ENCODE measurements at places on chromosomes 5 and 9.

DNA sequence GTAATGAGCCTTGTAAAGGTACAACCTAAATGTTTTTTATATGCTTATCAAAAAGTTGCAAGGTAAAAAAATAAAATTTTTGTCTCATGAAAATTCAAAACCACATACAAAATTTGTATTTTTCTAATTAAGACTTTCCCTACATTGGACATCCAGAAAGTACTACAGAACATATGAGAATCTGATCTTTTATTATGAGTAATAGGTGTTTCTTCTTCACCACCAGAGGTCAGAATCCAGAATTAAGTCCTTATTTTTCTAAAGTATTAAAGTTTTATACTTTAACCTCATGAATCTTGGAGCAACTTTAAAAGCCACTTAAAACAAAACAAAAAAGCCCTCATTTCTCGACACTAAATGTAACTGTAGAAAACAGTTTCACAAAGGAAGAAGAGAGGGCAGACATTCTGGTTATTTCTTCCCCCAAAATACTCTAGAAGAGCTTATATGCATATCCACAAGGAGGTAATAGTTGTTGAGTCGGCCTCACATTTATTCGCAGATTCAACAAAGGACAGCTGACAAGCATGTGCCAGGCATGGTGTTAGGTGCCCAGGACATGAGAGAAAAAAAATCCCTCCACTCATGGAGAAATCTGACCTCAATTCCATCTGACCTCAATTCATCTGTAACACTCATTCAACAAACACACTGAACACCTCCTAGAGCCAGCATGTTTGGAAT lies 69.3 kb downstream of the MLLT3 start:
- peak; percentile 14 for DNase-seq

DNA sequence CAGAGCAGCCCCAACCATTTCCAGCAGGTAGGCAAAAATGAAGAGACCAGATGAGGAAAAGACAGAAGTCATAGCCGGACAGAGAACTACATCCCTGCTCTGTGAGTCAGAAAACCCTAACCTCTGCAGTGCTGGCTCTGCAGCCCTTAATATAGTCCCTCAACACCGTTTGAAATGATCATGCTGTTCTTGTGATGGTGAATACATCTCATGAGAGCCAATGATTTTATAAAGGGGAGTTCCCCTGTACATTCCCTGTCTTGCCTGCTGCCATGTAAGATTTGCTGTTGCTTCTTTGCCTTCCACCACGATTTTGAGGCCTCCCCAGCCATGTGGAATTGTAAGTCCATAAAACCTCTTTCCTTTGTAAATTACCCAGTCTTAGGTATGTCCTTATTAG lies 216.8 kb upstream of the RFX3 start:
- DNase-seq = no peak

DNA sequence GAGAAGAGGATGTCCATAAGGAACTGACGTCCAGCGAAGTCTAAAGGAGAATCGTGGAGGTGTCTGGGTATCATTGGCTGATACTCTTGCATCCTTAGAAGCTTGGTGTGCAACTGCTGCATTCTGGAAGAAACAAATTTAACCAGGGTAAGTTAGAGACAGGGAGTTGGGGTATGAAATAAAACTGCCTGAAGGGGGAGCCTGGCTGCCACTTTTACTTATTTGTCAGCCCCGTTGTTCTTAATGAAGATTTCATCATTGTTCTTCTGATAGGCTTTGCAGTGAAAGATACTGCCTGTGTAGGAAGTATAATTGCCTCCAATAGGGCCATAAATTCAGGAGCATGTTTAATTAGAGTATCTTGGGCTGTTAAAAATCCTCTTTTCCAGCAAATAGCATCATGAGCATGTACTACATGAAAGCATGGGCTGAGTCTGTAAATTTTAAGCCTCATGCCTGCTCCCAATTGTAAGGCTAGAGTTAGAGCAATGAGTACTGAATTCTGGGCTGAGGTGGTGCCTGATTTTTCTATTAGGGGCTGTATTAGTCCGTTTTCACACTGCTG lies 1264.5 kb upstream of the ACO1 start:
- peak; percentile 69 for DNase-seq

DNA sequence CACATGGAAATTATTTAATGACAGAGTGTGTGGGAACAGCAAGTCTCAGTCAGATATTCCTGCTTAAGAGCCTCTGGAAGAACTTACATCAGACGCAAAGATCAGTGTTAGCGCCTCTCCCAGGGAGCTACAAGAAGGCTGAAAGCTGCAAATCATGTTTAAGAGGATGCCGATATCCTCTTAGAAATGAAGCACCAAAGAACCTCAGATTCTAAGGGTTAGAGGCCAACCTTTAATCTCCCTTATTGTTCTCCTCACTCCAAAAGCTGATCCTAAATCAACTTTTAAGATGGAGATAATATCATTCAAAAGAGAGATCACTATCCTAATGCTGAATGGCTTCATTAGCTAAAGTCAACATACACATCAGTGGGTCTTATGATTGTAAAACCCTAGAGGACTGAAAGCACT lies 160.6 kb downstream of the NFIB start:
- no peak for DNase-seq

GRCh38 chr9:97615439-97616072 lies 17.6 kb downstream of the TSTD2 start:
- peak; percentile 69 for DNase-seq

GRCh38 chr5:147339313-147339712 lies 104.5 kb downstream of the STK32A start:
- DNase-seq = no peak

- peak; percentile 50 for DNase-seq
Measured at GRCh38 chr9:673966-674526, 167.5 kb upstream of the DMRT1 start.

DNA sequence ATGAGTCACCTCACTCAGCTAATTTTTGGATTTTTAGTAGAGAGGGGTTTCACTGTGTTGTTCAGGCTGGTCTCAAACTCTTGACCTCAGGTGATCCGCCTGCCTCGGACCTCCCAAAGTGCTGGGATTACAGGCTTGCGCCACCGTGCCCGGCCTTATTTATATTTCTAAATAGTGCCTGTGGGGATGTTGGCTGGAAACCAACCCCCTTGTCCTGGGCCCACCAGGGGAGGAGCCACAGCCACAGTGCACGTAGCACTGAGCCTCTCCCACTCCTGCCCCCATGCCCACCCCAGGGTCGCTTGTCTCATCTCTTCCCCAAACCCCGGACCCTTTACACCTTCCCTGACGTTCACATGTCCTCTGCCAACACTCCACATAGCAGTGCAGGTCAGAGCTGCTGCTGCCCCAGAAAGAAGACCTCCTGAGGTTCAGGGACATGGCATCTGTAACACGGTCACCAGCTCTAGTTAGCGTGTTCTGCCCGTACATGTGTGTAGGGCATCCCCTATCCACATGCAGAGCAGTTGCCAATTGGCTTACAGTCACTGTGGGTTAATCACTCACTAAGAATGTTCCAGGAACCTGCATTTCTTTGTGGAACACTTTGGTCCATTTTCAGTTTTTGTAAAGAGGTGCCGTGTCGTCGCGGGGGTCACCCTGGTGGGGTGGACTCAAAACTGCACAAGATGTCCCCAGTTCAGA lies 10.2 kb upstream of the MRPS2 start:
- DNase-seq = no peak

GRCh38 chr9:128651798-128652197 lies 4.8 kb downstream of the DYNC2I2 start:
- no peak for DNase-seq

DNA sequence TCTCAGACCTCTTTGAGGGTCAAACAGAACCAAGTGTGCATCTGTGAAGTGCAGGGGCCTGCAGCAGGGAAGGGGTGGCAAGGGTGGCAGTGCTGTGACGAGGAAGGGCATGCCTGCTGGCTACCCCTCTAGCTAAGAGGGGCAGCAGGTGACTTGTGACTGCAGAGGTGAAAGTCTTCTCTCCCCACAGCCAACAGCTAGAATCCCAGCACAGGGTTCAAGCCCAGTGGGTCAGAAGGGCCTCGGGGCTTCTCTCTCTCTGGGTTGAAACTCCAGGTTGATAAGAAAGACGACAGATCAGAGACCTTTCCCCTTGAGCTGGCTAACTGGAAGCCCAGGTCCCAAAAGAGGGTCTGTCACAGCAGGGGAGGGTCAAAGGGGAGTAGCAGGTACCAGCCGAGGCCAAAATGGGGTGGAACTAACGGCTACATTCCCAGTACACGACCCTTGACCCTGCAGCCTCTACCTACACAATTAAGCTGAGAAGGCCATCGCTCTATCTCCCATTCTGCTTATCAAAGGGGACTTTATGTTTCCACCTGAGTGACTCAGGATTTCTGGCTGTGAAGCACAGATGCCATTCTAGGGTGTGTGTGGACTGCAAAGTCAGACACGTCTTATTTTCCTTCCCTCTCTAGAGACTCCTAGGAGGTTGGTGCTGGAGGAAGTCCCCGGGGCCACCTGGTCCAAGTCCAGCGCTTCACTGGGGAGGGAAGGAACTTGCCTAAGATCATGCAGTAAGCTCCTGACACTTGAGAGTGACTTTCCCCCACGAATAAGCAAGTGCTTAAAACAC lies 14.6 kb downstream of the ANKS6 start:
- peak; percentile 96 for DNase-seq

DNA sequence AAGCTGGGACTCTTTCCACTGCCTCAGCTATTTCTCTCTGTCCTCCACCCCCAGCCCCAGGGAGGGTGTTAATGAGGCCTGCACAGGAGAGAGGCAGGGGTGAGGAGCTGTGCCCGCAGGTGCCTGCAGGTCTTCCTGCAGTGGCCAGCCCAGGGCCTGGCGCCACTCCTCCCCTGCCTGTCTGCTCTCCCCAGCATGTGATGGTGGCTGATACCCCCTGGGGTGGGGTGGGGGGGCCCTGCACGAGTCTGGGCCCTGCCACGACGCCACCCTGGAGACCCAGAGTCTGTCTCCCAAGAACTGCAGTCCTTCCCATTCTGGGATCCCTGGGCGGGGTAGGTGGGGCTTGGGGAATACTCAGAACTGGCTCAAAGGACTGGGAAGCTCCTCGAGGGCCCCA lies 166.4 kb upstream of the SMIM23 start:
- DNase-seq = no peak

DNA sequence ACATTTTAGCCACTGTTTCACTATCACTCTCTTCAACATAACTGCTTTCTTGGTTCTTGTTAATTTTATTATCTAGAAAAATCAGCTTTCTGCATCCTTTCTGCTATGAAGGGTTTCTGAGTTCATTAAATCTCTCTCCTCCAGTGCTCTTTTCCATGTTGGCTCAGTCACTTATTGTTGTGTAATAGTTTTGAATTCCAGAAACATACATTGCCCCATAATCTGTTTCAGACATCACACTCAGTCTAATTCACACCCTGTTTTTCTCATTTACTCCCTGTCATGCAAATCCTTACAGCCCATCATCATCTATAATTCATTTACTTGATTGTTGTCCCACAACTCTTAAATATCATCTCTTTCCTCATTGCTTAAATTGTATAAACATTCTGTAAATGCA lies 176.1 kb upstream of the CDH12 start:
- DNase-seq = no peak

DNA sequence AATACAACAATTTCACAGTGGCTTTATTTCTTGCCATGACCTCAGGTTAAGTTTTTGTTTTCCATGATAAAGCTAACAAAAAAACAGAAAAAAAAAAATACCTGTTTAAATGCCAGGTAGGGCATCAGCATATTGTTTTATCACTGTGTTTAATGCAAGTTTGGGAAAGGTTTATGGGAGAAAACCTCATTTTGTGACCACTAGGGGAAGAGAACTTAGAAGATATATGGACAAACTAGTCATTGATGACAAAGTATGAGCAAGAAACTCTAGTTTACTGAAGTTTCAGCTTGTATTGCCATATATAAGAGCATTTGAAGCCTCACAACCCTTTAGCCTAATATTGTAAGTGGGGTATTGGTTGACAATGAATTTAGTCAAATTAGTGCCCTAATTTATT lies 1431.4 kb upstream of the CDH18 start:
- no peak for DNase-seq

DNA sequence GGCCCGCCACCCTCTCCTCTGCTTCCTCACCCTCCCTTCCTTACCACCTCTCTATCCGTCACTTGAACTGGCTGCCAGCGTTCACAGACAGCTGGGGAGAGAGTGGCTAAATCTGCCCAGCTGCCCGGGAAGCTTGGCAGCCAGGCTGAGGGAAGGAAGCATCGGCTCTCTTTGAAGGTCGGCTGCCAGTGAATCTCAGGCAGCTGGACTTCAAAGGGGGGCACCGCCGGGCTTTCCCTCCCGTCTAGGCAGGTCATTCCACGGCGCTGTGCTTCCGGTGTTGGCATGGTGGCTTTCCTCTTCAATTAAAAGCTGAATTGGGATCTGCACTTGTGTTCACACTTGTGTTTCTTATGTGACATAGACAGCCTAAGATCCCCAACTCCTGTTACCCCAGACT lies 174.0 kb downstream of the GDNF start:
- no peak for DNase-seq

DNA sequence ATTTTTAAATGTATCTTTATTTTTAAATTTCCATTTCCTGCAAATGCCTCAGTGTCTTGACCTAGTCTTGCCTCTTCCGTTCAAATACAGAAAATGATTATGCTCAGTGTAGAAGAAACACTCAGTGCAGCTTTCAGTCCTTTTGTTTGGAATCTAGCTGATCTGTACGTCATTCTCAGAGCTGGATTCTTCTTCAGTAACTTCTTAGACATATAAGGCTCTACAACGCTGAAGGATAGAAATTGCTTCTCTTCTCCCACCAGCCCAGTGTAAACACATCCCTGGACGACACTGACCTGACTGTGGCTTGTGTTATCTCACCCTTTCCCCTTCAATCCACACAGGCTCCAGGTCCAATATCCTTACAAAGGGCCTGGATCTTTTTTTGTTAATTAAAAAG lies 3.2 kb upstream of the ALDH1B1 start:
- no peak for DNase-seq

DNA sequence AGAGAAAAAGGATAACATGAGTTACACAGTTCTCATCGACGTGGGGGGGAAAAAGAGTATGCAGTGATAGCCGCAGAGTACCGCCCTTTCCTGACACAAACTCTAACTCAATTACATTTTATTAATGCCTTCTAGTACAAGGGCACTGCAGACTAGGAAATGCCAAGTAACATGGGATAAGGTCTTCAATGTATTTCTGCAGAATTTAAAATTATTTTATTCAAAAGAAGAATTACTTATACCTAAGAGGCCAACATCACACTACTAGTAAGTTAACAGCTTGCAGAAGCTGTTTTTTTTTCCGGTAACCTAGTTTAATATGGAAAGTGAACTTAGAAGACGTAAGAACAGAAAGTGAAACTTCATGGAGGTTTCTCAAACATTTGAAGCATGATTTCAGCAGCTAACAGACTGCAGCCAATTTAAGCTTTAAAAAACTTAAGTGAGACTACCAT lies 3.9 kb downstream of the SETX start:
- no peak for DNase-seq

DNA sequence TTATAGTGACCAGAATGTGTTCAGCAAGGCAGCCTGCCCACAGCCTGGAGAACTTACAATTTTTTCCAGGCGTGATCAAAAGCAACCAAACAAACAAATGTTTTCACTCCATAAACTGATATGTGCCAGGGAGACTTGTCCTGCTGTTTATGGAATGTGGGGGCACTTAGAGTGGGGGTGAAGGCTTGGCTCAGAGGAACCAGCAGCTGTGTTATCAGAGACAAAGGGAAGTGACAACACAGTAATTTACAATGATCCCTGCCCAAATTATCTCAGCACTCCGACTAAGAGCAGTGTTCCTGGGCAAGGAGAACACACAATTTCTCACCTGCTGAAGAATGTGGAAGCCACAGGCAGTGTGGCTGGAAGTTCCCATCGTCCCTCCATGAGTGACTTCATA lies 429.1 kb upstream of the IRX4 start:
- no peak for DNase-seq

GRCh38 chr5:81161012-81161601 lies 72.0 kb upstream of the CKMT2 start:
- no peak for DNase-seq

GRCh38 chr5:122385808-122386207 lies 73.8 kb downstream of the SNCAIP start:
- DNase-seq = no peak
